CD4-positive, alpha-beta T cell (primary cell): ENCODE measurements at places on chromosomes 11 and 22.

GRCh38 chr22:30586414-30586813 is 5.3 kb downstream of the PES1 start:
- no peak for DNase-seq

- DNase-seq = peak; percentile 35
Observed at GRCh38 chr11:95674657-95675358, 114.8 kb downstream of the FAM76B start.

GRCh38 chr11:9396752-9397151 is 12.3 kb downstream of the IPO7 start:
- DNase-seq = no peak

GRCh38 chr22:46007848-46008261 is 30.9 kb upstream of the WNT7B start:
- DNase-seq = no peak

DNA sequence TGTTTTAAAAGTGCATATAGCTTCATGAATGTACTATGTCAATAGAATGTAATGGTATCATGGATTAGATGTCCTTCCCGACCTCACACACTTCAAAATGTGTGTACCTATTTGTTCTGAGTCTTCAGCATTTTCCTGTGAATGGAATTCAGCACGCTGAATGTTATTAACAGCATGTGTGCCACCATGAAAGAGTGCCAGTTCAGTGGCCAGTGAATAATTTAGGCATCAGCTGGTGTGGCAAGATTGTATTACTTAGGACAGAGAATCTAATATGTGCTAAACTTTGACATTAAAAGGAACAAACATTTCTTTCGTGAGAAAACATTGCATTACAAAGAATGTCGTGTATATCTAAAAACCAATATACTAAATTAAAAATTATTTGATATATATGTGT is 46.4 kb downstream of the HIPK3 start:
- DNase-seq = no peak

DNA sequence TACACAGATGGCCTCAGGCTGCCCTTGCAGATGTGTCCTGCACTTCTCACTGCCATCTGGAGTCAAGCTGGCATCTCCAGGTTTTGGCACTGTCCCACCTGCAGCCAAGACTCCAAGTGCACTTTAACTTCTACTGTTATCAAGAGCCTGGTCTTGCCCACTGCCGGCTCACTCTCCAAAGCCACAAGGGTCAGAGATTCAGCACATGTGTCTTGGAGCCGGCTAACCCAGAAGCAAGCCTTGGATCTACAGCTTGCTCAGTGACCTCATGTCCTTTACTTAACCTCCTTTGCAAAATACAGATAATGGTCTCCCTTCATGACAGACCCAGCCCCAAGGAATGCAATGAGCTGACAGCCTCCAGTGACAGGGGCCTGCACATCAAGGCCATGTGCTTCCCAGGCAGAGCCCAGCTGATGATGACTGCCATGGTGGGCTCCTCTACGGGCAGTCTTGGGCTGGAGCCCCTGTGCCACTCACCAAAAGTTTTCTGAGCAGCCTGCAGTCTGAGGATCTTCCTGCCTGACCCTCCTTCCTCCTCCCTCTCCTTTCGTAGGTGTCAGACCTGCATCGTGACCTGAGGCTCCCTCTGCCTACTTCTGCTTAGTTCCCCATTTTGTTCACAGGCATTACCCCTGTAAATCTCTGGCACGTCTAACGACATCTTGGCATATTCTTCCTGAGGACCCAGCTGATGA is 9.0 kb downstream of the TP53AIP1 start:
- DNase-seq = no peak

GRCh38 chr11:122220321-122220720 is 104.3 kb upstream of the BLID start:
- DNase-seq = no peak

DNA sequence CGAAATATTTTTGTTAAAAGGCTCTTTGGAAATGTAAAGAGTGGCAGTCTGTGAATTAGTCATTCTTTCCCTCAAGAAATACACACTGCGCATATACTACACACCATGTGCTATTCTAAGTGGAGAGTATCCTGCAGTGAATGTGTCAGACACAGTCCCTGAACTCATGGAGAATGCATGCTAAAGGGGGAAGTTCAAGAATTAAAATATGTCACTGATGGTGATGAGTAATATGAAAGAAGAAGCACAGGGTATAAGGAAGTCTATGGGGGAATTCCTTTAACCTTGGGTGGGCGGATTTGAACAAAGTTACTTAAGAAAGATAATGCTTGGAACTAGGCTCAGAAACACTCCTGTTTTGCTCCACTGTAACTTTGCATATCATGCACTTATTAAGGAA is 153.0 kb downstream of the LRRC4C start:
- DNase-seq = no peak

GRCh38 chr11:88979641-88980040 is 86.1 kb downstream of the GRM5 start:
- no peak for DNase-seq

DNA sequence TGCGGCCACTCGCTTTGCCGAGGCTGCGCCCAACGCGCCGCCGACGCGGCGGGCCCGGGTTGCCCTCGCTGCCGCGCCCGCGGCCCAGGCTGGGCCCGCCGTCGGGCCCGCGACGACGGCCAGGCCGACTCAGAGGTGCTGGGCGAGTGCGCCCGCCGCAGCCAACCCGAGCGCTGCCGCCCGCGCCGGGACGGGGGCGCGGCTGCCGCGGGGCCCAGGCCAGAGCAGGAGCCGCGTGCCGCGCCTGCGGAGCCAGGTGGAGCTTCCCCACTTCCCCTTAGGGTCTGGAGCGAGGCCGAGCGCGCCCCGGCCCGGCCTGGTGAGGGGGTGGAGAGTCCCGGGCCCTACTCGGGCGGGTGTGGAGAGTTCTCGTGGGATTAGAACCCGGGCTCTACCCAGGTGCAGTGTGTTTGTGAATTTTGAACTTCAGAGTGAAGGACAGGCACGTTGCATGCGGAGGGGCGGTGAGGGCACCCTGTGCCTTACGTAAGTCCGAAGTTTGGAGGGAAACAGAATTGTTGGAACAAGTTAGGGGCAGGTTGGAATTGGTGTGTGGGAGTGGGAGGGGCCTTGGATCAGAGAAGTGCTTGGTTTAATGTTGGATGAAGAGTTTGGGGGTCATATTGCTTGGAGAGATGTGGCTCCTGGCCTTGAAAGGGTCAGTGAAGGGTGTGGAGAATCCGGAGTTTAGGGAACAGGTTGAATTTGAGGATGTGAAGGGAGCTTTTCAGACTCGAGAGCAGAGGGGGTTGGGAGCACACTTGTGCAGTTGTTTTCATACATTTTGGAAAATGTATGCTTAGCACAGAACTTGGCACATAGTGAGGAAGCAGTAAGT is 697 bp downstream of the RNF169 start:
- peak; percentile 48 for DNase-seq
